ENCODE measurements at places on chromosomes 5 and 9. TPM values are rescaled to one million over a fixed set of nuclear protein-coding genes. Genes with fewer than 3 reads are reported as not detected.
A peak's percentile ranks its signal among the peaks of the same experiment; 100 is the strongest.

DNA sequence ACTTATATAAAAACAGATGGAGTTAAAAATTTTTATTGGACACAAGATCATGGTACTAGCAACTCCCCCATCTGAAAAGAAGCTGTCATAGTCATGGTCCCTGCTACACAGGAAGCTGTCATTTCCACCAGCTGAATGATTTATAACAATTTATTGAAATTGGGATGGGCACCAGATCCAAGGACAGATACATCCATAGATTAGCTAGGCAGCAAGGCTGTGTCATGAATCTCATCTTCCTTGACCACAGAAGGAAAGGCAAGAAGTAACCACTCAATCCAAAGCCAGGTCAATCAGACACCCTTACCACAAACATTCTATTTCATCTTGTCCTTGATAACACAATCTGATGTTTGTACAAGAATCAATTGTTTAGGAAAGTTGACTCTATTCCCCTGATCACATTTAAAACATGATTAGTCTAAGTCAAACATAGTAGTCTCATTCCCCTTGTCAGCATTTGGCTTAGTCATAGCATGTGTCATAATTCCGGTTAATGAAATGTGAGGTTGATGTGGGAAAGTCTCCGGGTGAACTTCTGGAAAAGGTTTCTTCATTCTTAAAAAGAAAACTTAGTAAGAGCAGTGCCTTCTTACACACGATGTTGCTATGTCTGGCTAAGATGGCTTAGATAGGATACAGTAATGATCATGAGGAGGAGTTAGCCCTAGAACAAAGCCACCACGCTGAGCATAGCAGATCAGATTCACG is 462.6 kb upstream of the PAPPA start:
- peak; percentile 96 for DNase-seq

GRCh38 chr5:176652136-176652535 is 4.9 kb downstream of the TSPAN17 start:
- no peak for DNase-seq

GRCh38 chr9:136599811-136600660 is 54.2 kb upstream of the NOTCH1 start:
- no peak for DNase-seq

DNA sequence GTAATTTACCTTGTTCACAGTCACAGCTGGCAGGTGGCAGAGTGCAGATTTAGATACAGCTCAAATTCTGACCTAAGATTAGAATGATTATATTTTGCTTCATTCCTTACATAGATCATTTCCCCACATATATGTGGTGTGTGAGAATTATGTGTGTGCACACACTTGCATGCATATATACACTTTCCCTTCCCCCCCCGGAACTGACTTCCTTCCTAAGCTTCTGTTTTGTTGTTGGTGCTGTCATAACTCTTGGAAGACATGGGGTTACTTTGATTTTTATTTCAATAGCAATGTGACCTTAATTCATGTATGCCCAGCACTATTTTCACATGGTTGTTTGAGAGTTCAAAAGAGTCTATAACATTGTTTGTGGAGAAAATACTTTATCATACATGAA is 112.8 kb downstream of the CMYA5 start:
- DNase-seq, result no peak

DNA sequence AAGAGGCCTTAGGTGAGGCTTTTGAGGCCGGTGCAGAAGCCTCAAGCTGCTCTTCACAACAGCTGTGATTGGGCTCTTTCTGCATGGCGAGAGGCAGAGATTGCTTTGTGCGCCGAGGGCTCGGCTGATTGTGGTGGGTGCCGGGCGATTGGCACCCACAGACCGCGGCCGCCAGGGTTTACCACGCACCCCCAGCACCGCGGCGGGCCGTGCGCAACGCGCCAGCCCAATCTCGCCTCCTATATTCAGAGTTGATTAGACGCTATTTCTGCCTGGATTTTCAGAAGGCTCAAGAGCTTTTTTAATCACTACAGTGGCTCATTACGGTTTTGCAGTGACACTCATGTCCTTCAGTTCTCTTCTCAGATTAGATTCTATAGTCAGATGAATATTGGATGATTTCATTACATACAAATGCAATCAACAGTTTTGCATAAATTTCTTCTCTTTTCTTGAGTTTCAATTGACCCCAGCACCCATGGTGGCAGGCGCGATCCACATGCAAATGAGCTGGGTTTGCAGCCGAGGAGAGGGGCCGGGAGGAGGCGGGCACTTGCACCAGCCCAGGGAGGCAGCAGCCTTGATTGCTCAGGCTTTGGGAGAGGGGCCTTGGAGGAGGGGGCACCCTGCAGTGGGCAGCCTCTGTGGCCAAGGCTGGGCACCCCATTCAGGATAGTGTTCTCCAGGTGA is 33.8 kb upstream of the PTGS1 start:
- DNase-seq, result no peak

CFAP77 gene
- total RNA-seq, result not detected

DNA sequence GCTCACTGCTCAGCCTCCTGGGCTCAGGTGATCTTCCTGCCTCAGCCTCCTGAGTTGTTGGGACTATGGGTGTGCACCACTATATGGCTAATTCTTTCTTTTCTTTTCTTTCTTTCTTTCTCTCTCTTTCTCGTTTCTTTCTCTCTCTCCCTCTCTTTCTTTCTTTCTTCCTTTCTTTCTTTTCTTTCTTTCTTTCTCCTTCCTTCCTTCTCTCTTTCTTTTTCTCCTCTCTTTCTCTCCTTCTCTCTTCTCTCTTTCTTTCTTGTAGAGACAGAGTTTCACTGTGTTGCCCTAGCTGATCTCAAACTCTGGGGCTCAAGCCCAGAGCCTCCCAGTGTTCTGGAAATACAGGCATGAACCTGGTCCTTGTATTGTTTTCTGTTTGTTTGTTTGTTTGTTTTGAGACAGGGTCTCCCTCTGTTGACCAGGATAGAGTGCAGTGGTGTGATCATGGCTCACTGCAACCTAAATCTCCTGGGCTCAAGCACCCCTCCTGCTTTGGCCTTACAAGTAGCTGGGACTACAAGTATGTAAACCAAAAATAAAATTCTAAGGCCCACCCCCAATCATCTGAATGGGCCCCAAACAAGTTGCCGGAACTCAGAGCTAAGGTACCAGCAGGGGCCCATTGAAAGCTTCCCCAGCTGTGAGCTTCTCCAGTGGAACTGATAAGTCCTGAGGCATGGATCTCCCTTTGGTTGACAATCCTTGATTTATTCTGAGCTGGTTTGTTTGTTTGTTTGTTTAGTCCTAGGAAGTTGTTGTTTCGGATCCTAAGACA is 11.9 kb upstream of the BTF3 start:
- no peak for DNase-seq

SMC5 gene
- total RNA-seq, result 27.1 TPM

NIPAL4 gene
- total RNA-seq, result 0.51 TPM

TYRP1 gene
- 4.5 TPM for total RNA-seq

DNA sequence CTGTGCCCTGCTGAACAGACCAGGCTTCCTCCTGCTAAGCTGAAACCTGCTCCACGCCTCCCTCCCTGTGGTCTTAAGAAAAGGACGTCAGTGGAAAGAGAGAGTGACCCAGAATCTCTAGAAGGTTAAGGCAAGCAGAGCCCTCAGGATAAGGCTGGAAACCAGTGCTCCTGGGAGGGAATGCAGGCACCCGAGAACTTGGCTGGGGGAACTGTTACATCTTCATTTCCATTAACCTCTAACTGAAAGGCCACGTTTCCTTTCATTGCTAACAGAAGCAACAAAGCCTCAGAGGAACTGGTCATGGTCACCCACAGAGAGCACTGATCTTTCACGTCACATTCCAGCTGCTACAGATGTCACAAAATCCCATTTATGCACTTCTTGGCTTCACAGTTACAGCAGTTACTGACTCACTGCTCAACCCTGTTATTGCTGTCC is 26.1 kb upstream of the AKNA start:
- no peak for DNase-seq

GRCh38 chr5:75113354-75114113 is 61.2 kb upstream of the GCNT4 start:
- DNase-seq, result no peak

- no peak for DNase-seq
Measured at GRCh38 chr9:18754537-18754936, 278.5 kb downstream of the SAXO1 start.

DNA sequence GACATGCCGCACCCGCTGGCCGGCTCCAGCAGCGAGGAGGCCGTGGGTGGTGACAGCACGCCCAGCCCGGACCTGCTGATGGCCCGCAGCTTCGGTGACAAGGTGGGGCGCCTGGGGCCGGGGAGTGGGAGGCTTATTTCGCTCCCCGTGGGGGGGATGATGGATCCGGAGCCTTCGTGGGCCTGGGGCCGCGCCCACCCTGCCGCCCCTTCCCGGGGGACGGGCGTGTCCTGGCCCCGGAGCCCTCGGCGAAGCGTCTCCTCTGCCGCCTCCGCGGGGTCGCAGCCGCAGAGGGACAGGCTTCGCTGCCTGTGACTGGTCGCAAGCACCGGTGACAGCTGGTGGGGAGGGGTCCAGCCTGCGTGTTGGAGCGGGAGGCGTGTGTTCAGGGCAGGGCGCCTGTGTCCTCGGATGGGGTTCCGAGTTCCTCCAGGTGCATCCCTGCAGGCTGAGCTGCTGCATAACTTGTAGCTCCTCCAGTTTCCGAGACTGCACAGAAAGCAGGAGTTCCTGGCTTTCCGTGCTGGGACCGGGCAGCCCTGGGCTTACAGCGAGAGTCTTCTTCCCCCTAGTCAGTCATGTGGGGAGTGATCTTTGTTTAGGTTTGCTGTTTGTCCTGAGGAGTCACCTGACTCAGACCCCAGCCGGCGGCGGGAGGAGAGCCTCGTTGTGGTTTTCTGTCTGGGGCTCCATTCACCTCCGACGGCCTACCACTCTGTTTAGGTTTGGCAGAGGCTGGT is 666 bp downstream of the SNX30 start:
- DNase-seq, result peak; percentile 86

CAMK2A gene
- not detected for total RNA-seq

GPR21 gene
- not detected for total RNA-seq

DNA sequence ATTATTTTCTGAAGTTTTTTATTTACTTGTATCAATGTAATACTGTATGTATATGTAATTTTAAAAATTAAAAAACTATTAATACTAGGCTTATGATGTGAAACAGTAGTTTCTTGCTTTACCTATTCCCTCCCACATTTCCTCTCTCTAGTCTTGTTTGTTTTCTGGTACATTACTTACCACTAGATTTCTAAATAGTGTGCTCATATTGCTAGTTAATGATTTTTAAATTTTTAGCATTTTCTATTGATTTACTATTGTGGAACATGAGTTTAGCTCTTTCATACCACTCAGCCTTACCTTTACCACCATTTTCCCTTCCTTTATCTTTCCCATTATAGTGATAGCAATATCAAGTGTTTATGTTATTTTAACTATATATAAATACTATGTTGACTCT is 39.3 kb downstream of the UBE2R2 start:
- no peak for DNase-seq

GRCh38 chr9:133144904-133145851 is 18.5 kb downstream of the GBGT1 start:
- no peak for DNase-seq
